ENCODE measurements at places on chromosomes 7 and 10.

GRCh38 chr7:55179931-55180682, 161.3 kb downstream of the EGFR start:
- DNase-seq, result no peak

DNA sequence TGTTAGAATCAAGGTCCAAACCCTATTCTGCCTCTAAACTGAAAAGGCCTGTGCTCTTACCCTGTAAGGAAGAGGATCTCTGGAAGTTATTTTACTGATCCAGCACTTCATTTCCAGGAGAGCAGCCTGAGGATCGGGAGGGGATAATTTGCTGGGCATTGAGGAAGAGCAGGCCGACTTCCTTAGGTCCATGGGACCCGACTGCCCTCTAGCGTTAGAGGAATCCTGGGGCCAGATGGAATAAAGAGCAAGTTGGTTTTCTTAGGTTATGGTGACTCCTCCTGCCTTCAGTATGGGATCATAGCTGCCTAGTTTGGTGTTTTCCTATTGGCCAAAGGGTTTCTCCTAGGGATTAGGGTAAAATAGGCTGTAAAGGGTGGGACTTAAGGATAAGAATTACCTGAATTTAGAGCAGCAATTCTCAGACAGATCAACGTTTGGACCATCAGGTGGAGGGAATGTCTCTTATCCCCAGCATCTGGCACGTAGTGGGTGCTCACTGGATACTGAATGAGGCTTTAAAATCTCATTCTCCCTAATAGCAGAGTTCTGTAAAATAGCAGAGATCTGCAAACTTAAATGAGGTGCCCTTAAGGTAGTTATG, 40.0 kb upstream of the SORBS1 start:
- DNase-seq, result peak; percentile 2

DNA sequence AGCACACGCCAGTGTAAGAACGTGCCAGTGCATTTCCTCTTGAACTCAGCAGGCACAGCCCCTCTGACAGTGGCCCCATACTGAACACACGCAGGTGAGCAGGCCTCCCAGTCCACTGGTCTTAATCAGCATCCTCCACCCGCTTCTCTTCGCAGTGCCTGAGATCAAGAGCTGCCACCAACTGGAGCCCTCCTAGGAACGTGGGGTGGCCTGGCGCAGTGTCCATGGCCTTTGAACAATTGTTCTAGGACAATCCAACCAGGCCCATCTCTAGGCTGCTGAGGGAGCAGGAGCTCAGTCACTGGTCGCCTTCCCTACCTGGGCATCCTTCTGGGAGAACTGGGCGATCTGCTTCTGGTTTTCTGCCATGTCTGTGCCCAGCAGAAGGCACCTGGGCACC, 15.2 kb downstream of the PYROXD2 start:
- no peak for DNase-seq

DNA sequence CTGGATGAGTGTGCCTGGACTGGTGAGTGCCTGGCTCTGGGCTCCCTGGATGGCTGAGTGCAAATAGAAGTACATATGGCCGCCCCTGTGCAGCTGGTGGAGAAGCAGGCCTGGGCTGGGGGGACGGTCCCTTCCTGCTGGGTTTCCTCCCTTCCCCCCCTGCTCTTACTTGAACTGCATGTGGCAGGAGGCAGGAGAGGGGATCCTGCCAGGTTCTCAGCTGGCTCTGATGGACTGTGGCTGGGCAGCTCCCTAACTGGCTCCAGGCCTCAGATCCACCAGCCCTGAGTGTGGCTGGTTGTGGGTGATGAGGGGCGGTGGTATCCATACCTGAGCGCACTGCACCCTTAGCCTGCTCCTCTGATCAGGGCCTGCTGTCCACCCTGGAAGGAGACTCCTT, 26.9 kb downstream of the ADCY1 start:
- no peak for DNase-seq

DNA sequence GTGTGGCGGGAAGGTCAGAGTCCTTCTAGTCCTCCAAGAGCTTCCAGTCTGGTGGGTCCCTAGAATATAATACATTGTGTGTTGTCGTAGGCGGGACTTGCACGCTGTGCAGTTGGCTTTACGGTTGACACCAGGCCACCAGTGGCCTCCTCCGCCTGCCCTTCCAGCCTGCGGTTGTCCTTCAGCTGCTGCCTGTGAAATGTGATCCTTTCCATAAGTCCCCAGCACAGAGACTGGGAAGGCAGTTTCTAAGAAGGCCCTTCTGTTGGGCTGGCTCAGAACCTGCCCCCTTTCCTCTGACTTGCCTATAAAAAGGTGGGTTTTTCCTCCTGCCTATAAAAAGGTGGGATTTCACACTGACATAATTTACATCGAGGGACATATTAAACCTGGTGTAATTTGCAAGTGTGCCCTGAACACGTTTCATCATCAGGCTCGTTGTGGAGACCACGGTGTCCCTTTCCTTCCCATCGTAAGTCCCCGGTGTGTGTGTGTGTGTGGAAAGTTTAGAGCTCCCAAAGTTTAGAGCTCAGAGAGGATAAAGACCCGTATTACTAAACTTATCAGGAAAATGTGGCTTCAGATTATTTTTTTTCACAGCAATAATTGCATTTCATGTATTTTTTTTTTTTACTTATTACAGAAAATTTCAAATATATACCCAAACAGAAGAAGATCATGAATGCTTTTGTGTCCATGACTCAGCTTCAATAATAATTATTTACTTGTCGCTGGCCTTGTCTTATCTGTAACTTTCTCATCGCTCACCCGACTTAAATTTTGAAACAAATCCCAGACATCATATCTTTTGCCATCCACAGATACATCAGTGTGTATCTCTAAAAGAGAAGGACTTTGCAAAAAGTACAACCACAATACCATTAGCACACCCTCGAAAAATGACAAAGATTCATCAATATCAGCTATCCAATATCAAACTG, 45.1 kb downstream of the CUX1 start:
- DNase-seq, result no peak

DNA sequence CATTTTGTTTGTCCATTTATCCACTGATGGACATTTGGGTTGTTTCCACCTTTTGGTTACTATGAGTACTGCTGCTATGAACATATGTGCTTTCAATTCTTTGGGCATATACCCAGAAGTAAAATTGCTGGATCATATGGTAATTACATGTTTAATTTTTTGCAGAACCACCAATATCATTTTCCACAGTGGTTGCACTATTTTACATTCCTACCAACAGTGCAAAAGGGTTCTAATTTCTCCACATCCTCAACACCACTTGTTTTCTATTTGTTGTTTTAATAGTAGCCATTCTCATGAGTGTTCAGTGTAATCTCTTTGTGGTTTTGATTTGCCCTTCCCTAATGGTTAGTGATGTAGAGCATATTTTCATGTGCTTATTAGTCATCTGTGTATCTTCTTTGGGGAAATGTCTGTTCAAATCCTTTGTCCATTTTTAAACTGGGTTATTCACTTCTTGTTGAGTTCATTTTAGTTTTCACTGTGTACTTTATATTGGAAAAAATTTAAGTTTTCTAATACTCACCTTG, 101.9 kb downstream of the HIBADH start:
- no peak for DNase-seq

GRCh38 chr10:50260791-50261281, 9.5 kb upstream of the ASAH2 start:
- no peak for DNase-seq

- DNase-seq, result no peak
These were observed 437.7 kb downstream of the AUTS2 start for GRCh38 chr7:70035955-70036354.

- DNase-seq, result no peak
These were observed 450.0 kb downstream of the GATA3 start for GRCh38 chr10:8504499-8504898.

- DNase-seq, result no peak
These were observed 14.0 kb upstream of the CUX1 start for GRCh38 chr7:101803203-101804087.

DNA sequence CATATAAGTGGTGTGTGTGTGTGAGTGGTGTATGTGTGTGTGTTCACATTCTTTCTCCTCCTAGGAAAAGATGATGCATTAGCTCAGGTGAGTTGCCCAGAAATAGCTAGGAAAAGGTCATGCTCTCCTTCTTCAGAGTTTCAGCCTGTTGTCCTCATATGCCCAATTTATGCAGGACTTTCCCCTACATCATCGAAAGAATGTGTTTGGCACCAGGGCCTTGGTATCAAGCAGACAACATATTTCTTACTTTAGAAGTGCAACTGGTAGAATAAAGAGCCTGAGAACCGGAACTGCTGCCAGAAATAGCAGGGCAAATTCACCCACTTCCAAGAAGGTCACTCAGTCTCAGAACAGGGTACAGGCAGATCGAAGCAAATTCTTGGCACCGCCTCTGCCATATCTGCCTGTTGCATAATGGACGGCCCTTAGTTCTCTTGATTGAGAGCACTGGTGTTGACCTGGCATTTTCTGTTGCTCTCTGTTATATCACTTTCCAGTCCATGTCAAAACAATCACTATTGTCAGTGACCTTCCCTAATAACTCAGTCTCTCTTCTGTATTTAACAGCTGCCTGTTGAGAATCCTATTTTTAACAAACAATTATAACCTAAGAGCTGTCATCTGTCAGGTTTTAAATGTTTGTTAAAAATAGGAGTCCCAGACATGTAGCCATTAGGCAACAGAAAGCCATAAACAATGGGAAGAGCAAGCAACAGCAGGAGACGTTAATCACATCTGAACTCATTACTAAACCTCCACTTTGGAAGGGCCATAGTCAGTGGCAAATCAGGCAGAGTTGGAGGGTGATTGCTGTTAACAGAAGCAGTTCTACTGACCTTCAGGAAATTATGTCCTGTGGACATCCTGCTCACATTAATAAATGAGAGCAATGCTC, 20.7 kb downstream of the ADRB1 start:
- DNase-seq, result no peak
